ENCODE measurements at places on chromosomes 1 and 21. TPM values are rescaled to one million over a fixed set of nuclear protein-coding genes. Genes with fewer than 3 reads are reported as not detected.

Gene OSCP1
- total RNA-seq: 6.3 TPM

Gene TEKT2
- not detected for total RNA-seq

GRCh38 chr21:43847301-43847700 lies 17.7 kb upstream of the AGPAT3 start:
- DNase-seq: no peak

Gene NBPF6
- not detected for total RNA-seq

GRCh38 chr1:154955039-154955717 lies 721 bp downstream of the PBXIP1 start:
- peak; percentile 64 for DNase-seq

DNA sequence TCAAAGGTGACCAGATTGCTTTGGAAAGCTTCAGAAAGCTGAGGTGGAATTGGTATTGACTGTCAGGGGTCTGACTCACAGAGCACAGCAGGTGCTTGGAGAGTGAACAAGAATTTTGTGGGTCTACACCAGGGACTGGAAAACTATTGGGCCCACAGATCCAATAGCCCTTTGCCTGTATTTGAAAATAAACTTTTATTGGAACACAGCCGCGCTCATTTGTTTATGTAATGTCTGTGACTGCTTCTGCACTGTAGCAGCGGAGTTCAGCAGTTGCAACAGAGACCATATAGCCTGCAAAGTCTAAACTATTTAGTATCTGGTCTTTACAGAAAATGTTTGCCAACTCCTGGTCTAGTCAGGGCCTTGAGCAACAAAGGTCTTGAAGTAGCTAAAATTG lies 315.6 kb downstream of the NFIA start:
- DNase-seq: peak; percentile 15

GRCh38 chr1:181911715-181912114 lies 149.8 kb downstream of the ZNF648 start:
- no peak for DNase-seq

GRCh38 chr1:222095606-222096475 lies 354.0 kb upstream of the DUSP10 start:
- peak; percentile 37 for DNase-seq

Gene DIPK1A
- total RNA-seq: 12.5 TPM

- DNase-seq: no peak
Measured at GRCh38 chr1:205532026-205532898, 27.8 kb downstream of the CDK18 start.

Gene SPRR2A
- not detected for total RNA-seq

- DNase-seq: peak; percentile 74
Measured at GRCh38 chr1:84433258-84434080, 35.2 kb downstream of the DNASE2B start.

- DNase-seq: no peak
Measured at GRCh38 chr21:34559089-34559631, 47.1 kb upstream of the KCNE1 start.

Gene INPP5B
- total RNA-seq: 10.5 TPM

Gene RNPC3
- 5.9 TPM for total RNA-seq

DNA sequence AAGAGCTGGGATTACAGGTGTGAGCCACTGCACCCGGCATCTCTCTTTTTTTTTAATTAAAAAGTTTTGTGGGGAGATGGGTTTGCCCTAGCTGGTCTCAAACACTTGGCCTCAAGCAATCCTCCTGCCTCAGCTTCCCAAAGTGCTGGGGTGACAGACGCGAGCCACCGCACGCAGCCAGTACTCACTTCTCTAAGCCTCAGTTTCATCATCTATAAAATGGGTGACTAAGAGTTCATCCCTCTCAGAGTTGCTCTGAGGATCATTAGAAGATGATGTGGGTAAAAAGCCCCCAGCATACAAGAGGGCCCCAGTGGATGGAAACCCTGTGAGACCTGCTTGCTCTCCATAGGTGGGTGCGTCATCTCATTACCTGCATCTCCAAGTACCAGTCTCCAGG lies 2.5 kb upstream of the CATSPER4 start:
- no peak for DNase-seq

DNA sequence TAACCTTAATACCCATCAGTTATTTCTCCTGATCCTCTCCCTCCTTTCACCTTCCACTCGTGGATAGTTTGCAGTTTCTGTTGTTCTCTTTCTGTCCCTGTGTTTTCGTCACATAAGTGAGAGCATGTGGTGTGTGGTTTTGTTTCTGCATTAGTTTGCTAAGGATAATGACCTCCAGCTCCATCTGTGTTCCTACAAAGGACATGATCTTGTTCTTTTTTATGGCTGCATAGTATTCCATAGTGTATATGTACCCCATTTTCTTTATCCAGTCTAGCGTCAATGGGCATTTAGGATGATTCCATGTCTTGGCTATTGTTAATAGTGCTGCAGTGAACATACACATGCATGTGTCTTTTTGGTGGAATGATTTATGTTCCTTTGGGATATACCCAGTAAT lies 36.6 kb upstream of the GPR25 start:
- DNase-seq: no peak

GRCh38 chr1:219990782-219991510 lies 55.4 kb downstream of the EPRS1 start:
- DNase-seq: peak; percentile 9

- DNase-seq: peak; percentile 71
Measured at GRCh38 chr1:46039571-46040052, 92.8 kb downstream of the PIK3R3 start.

Gene MPZ
- 0.57 TPM for total RNA-seq

GRCh38 chr1:210489491-210489890 lies 160.8 kb downstream of the HHAT start:
- DNase-seq: no peak

DNA sequence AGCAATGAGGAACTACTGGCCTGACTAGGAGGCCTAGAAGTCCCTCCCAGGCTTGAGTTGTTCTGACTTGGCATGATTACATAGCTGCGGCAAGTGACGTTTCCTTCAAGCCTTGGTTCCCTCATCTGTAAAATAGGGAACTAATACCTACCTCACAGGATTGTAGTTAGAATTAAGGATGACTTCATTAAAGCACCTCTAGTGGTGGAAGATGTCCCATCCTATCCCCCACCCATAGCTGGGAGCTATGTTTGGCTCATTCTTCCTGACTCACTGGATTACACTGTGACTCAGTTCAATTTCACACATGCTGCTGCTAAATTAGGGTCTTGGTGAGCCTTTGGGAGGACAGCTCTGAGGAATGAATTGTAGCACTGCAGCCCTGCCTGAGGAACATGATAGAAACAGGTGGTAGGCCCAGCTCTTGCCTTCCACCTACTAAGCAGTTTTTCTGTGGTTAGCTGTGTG lies 6.0 kb upstream of the SHISA4 start:
- peak; percentile 88 for DNase-seq

GRCh38 chr1:9281071-9281827 lies 11.4 kb upstream of the SPSB1 start:
- no peak for DNase-seq

Gene TSPAN2
- total RNA-seq: 14.9 TPM

Gene APOBEC4
- not detected for total RNA-seq

Gene COA7
- 12.6 TPM for total RNA-seq

- peak; percentile 29 for DNase-seq
Measured at GRCh38 chr1:185325413-185325812, 8.4 kb upstream of the IVNS1ABP start.

Gene SAMD11
- total RNA-seq: 29.0 TPM

Gene FCGR3B
- not detected for total RNA-seq

Gene RNF186
- total RNA-seq: not detected

GRCh38 chr1:66401244-66401643 lies 132.7 kb upstream of the SGIP1 start:
- DNase-seq: no peak

- DNase-seq: no peak
Measured at GRCh38 chr1:8222789-8223188, 95.1 kb upstream of the SLC45A1 start.

- peak; percentile 100 for DNase-seq
Measured at GRCh38 chr1:153566414-153567371, 1.0 kb upstream of the S100A2 start.

Gene CBR1
- 130 TPM for total RNA-seq

DNA sequence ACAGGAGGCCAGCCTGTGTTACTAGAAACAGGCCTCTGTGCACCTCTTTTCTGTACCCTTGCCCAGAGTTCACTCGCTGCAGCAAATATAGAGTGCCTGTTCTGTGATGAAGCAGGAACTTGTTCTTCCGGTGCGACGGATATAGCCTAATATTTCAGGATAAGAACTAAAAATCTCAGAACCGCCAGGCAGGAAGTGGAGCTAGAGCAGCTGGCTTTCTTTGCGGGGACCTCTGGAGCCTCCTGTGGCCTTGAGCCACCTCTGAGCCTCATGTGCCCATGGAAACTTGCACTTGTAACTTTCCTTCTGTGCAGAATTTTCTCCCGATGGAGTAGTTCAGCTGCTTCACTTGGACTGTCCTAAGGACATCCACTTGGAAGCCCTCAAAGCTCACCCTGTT lies 44.5 kb upstream of the VAMP3 start:
- no peak for DNase-seq

- peak; percentile 74 for DNase-seq
Measured at GRCh38 chr1:154425172-154425571, 20.0 kb downstream of the IL6R start.

DNA sequence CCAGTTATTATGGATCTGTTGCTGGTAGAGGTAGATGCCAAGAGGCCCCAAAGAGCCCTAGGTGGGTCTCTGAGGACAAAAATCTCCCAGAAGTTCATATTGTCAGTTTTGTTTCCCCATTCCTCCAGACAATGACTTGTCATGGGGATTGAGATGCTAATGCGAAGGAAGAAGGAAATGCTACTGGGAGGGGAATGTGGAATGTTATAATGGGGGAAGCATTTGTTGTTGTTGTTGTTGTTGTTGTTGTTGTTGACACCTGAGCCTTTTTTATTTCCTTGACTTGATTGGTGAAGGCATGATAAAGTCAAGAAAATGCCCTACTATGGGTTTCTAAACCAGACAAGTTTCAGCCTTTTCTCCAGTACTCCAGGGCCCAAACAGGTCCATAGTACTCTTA lies 108.9 kb downstream of the BEND5 start:
- no peak for DNase-seq

GRCh38 chr21:39519835-39520234 lies 68.1 kb downstream of the SH3BGR start:
- no peak for DNase-seq

GRCh38 chr1:227546059-227546458 lies 17.3 kb upstream of the ZNF678 start:
- DNase-seq: no peak

- no peak for DNase-seq
Measured at GRCh38 chr1:22075718-22076117, 23.2 kb downstream of the CDC42 start.

DNA sequence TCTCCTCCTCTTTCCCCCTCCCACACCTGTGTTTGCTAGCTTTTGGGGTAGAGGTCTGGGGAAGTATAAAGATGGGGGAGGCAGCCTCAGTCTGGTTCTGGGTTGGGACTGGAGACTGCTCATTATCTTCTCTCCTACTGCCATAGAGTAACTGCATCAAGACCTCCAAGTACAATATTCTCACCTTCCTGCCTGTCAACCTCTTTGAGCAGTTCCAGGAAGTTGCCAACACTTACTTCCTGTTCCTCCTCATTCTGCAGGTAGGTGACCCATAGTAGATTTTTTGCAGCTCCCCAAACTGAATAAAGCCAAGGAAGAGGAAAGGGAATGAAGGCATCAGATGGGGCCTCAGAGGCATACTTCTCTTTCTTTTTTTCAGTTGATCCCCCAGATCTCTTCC lies 5.3 kb downstream of the ATP8B2 start:
- no peak for DNase-seq

Gene UQCRHL
- 4.1 TPM for total RNA-seq

GRCh38 chr1:219534991-219535390 lies 77.9 kb downstream of the ZC3H11B start:
- no peak for DNase-seq

- DNase-seq: peak; percentile 35
Measured at GRCh38 chr1:41242342-41243078, 404 bp upstream of the SCMH1 start.

GRCh38 chr21:42431196-42431595 lies 27.5 kb downstream of the UBASH3A start:
- no peak for DNase-seq

DNA sequence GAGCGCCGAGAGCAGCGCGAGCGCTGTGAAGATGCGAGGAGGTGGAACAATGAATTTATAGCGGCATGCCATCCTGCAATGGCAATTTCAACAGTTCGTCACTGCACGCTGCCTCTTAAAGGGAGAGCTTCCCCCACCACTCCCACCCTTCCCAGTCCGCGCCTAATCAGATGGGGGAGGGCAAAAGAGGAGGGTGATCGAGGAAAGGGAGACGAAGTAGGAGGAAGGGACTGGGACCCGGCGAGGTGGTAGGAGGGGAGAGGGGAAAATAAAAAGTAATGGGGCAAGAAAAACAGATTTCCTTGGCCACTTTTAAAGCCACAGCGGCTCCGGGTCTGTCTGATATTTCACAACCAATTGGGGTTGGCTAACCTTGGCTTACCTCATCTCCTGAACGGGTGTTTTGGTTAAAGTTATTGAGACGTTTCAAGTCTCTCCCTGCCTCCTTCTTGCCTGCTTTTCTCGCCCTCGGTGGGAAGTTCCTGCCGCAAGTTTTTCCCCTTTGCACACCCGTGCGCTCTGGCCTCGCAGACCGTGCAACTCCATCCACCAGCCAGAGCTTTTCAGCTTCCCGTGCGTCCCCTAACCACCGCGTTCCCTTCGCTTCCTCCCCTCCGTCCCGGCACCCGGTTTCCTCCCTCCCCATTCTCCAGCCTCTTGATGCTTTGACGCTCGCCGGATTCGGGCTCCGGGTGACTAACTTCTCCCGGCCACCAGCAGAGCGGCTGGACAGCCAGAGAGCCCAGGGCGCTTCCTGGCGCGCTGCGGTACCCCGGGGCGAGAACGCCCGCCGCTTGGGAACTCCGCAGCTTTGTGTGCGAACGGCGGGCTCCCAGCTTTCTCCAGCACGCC lies at the start of gene ADAMTS5:
Gene ADAMTS5, minus strand, starts transcription at position 27 of the 852 bp plus-strand sequence. CDS start 697 bp downstream, outside the sequence.
- peak; percentile 82 for DNase-seq

GRCh38 chr1:184153731-184154130 lies 102.2 kb downstream of the TSEN15 start:
- no peak for DNase-seq

Gene BMP8B
- total RNA-seq: 0.51 TPM

DNA sequence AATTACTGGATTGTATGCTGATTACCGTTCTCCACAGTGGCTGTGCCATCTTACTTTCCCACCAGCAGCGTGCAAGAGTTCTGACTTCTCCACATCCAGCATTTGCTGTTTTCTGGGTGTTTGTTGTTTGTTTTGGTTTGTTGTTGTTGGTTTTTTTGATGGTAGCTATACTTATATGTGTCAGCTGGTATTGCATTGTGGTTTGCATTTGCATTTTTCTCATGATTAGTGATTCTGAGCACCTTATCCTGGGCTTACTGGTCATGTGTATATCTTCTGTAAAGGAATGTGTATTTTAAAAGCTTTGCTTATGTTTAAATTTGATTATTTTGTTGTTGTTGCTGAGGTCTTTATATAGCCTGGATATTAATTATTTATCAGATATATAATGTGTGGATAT lies 66.9 kb upstream of the MAP1LC3C start:
- DNase-seq: no peak

Gene OPN3
- total RNA-seq: 48.8 TPM

Measured in Daoy (cell line).